ENCODE measurements at places on chromosomes 6 and 20. TPM values are rescaled to one million over a fixed set of nuclear protein-coding genes. Genes with fewer than 3 reads are reported as not detected.

ADAT2 gene
- total RNA-seq, result 4.6 TPM

COL12A1 gene
- 200 TPM for total RNA-seq

DNA sequence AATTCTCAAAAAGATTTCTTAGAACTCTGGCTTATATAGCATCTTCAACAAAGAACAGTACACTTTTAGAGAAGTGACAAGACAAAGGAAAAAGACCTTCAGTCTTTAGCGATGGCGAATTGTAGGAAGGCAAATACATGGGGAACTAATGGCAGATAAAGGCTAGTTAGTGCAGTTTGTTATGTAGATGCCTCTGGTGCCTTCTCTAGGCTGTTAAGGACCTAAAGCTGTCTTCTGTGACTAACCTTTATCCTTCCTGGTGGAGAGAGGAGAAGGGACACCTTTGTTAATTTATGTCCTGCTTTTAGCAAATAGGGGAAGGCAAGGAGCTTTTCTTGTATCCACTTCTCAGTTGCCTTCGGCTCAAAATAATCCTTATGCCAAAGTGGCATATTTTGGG is 7.2 kb downstream of the ANKRD6 start:
- no peak overlapping the region for H3K27ac ChIP-seq
- H3K36me3 ChIP-seq, result no peaks in the 10 kb centered on the region
- no peak for DNase-seq
- peaks cover 3% of the 10 kb centered on the region for H3K4me1 ChIP-seq
- H3K4me3 ChIP-seq, result no peak overlapping the region

GRCh38 chr6:20861481-20861880 is 327.2 kb downstream of the CDKAL1 start:
- H3K27me3 ChIP-seq, result no peaks in the 10 kb centered on the region
- DNase-seq, result no peak
- no peak overlapping the region for H3K27ac ChIP-seq

PTCHD4 gene
- total RNA-seq, result 1.3 TPM

- no peaks in the 10 kb centered on the region for H3K27me3 ChIP-seq
- no peak overlapping the region for H3K27ac ChIP-seq
- H3K4me1 ChIP-seq, result peaks cover 4% of the 10 kb centered on the region
- H3K36me3 ChIP-seq, result no peaks in the 10 kb centered on the region
Observed at GRCh38 chr20:45968081-45968671, 3.8 kb downstream of the ZNF335 start.

DNA sequence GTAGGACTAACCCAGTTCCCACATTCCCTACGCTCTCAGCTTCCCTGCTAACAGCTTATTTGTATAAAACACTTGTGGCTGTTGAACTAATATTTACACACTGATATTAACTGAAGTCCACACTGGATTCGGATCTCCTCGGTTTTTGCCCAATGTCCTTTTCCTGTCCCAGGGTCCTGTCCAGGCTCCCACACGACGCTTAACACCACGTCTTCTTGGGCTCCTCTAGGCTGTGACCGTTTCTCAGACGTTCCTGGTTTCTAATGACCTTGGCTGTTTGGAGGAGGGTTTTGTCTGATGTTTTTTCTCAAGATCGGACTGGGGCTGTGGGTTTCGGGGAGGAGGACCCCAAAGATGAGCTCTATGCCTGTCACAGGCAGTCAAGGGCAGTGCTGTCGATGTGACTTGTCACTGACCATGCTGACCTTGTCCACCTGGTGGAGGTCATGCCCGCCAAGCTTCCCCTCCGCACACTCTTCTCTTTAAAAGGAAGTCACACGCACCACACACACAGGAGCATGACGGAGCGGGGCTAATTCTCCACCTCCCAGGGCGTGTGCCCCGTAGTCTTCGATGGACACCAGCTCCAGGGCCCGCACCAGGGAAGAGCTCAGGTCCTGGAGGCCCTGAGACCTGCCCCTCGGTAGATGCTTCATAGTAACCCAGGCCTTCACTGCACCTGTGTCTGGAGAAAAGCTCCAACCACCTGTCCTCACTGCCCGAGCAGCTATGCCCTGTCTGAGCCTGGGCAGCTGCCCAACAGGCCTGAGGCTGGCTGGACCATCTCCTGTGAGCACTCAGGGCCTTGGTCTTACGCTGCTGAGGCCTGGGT is 72.0 kb downstream of the TTLL2 start:
- no peaks in the 10 kb centered on the region for H3K36me3 ChIP-seq
- DNase-seq, result no peak
- no peaks in the 10 kb centered on the region for H3K27me3 ChIP-seq
- H3K4me3 ChIP-seq, result no peak overlapping the region

DNA sequence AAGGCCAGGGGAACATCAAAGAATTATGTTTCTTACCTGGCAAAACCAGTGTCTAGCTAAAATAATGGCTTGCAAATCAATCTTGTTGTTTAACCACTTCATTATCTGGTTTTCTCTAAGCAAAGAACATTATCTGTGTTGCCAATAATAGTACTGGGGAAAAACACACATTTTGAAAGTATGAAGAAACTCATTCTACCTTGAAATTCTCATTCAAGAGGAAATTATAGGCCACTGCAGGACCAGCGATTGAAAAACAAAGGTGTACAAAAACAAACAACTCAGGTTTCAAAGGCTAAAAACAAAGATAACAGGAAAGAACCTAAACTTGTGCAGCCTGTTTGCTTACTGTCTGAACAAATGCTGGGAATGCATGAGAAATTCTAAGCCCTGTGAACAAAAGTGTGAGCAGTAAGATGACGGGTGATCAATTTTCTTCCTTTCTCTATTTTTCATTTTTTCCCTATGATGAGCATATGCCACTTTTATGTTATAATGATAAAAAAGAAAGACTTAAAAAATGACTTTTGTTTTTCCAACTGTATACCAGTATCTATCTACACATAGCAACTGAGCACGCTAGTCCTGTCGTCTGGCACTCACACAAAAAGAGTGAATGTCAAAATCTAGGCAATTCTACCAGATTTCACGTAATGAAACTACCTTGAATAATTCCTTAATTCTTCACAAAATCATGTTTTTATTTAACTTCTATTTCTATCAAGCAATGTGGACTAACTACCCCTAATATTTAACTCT is 117.9 kb downstream of the SGK1 start:
- H3K27me3 ChIP-seq, result no peaks in the 10 kb centered on the region
- no peak for DNase-seq
- H3K27ac ChIP-seq, result no peak overlapping the region
- no peaks in the 10 kb centered on the region for H3K36me3 ChIP-seq

- no peak for DNase-seq
- no peak overlapping the region for H3K27ac ChIP-seq
- H3K4me3 ChIP-seq, result no peak overlapping the region
- H3K36me3 ChIP-seq, result no peaks in the 10 kb centered on the region
- H3K27me3 ChIP-seq, result no peaks in the 10 kb centered on the region
- no peaks in the 10 kb centered on the region for H3K4me1 ChIP-seq
Observed at GRCh38 chr20:63163171-63163570, 52.8 kb downstream of the YTHDF1 start.

GRCh38 chr6:24547243-24547642 is 52.5 kb downstream of the ALDH5A1 start:
- H3K4me1 ChIP-seq, result no peaks in the 10 kb centered on the region
- H3K27me3 ChIP-seq, result no peaks in the 10 kb centered on the region
- no peak for DNase-seq
- H3K36me3 ChIP-seq, result no peaks in the 10 kb centered on the region

HNF4A gene
- total RNA-seq, result 0.08 TPM

DNA sequence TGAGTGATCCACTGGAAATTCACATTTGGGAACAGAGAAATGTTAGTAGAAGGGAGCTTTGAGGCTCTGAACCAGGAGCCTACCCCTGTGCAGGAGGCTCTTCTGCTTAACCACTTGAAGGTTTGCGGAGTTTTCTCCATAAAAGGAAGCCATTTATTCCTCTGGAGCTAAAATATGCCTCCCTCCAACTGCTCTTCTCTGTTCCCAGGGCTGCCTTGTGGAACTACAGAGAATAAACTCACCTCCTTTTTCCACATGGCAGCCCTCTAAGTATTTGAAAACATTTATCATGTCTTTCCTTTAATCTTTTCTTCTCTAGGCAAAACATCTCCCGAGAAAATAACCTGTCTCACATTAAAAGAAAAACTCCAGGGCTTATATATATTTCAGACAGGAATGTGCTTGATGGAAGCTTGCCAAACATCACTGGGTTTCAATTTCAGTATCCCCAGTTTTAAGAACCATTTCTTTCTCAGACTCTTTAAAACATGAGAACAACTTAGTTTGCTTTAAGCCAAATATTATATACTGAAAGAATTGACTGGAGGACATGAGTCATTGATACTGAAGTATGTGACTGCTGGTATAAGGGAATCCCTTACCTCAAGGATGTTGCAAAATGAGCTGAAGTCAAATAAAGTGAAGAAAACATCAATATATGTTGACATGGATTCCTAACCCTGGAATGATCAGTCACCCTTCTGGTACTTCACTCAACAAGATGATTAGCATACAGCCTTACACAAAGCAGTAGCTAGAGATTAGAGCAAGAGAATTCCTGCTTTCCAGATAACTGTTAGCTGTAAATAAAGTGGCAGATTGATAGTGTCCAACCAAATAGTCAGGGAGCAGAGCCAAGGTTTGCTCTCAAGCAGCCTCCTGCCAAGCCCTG is 74.0 kb downstream of the ZBTB2 start:
- H3K4me1 ChIP-seq, result peaks cover 7% of the 10 kb centered on the region
- H3K27me3 ChIP-seq, result no peaks in the 10 kb centered on the region
- no peak overlapping the region for H3K4me3 ChIP-seq
- no peak for DNase-seq
- H3K27ac ChIP-seq, result peak overlapping the region; percentile 24

DNA sequence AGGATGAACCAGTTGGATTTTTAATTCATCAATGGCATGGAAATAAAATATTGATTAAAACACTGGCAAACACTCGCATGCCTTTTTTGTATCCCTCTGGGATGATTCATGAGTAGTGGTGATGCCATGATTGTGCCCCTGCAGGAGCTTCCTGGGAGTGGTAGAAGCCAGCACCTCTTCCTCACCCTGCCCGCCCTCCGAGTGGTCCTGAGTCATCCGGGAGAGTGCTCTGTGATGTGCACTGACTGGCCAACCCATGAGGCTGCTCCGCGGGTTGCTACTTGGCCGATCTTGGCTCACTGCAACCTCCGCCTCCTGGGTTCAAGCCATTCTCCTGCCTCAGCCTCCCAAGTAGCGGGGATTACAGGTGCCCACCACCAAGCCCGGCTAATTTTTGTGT is 27.4 kb downstream of the GJA10 start:
- no peaks in the 10 kb centered on the region for H3K4me1 ChIP-seq
- DNase-seq, result no peak
- no peak overlapping the region for H3K27ac ChIP-seq
- H3K36me3 ChIP-seq, result no peaks in the 10 kb centered on the region
- H3K4me3 ChIP-seq, result no peak overlapping the region

DNA sequence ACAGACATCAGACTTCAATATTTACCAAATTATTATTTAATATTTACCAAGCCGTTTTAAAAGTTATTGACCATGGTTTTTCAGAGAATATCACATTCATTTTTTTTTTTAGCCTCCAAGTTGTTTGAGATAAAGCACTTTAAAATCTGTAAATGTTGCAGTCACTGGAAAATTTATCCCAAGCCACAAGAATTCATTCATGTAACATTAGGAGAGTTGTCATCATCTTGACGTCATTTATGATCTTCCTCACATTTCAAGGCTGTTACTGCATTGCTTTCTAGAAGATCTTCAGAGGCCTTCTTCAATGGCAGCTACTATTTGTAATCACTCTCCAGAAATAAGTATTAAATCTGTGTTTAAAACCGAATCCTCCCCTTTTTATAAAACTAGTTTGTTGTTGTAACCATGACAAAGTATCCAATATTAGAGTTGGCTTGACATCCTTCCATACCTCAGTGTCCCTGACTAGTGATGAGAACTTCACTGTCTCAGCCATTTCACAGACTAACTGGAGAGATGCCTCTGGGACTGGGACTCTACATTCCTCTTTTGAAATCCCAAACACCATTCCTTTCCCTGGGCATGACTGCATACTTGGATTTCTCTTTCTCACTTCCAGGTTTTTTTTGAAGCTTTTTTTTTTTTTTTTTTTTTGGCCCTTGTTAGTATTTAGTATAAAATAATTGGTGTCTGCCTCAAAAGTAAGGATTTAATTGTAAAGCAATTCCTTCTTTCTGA is 100.1 kb downstream of the ZFAND3 start:
- DNase-seq, result no peak
- H3K4me3 ChIP-seq, result no peak overlapping the region
- no peak overlapping the region for H3K27ac ChIP-seq
- no peaks in the 10 kb centered on the region for H3K36me3 ChIP-seq

SCRT2 gene
- not detected for total RNA-seq

SERAC1 gene
- total RNA-seq, result 4.7 TPM

DNA sequence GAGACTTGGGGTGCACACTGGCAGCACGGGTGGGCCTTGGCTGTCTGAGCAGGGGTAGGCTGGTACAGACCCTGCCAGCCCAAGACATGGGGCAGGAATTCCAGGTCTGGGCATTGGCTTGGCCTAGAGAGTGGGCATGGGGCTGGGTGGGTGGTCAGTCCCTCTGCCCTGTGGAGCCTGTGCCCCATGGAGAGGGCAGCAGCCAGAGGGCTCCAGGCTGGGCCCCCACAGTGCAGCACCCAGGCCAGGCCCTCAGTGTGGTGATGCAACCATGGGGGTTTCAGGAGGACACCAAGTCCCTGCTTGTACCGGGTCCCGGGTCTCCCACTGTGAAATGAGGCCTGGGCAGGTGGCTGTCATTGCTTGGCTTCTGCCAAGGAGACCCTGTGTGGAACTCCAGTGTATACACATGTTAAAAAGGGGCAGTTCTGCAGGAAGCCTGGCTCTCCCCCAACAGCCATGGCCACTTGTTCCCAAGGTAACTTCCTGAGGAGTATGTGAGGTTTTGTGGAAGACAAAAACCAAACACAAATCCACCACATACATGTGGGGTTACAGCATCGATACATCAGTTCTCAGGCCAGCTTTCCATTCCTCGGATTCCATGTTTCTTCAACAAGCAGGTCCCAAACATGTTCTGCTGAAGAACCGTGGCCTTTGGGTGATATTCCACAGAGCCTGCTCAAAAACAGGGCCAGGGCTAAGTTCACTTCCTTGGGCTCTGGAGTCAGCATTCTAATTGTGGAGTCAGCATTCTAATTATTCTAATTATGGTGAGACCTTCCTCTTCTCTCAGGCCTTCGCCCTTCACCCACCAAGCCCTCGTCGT is 77.3 kb downstream of the DACT2 start:
- no peak for DNase-seq
- no peaks in the 10 kb centered on the region for H3K27me3 ChIP-seq
- H3K4me3 ChIP-seq, result no peak overlapping the region
- peaks cover 2% of the 10 kb centered on the region for H3K4me1 ChIP-seq
- H3K27ac ChIP-seq, result no peak overlapping the region
- H3K36me3 ChIP-seq, result no peaks in the 10 kb centered on the region

DNA sequence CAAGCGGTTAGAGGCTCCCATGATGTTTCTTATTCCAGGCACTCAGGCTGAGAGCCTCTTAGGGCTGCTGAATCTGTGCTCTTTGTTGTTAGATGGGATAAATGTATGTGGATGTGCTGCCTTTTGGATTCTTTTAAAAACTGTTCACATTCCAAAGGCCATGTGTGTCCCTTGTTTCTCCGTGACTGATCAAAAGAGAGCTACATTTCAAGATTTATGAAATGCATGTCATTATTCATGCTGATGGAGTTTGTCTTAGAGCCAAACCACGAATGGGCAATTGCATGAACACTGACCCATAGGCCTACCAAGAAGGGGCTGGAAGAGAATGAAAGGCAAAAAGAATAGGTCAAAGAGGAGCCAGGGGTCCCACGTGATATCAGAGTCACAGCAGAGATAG is 104.9 kb upstream of the TSHZ2 start:
- H3K4me1 ChIP-seq, result no peaks in the 10 kb centered on the region
- H3K27me3 ChIP-seq, result no peaks in the 10 kb centered on the region
- H3K27ac ChIP-seq, result no peak overlapping the region
- no peaks in the 10 kb centered on the region for H3K36me3 ChIP-seq

NFATC2 gene
- 3.7 TPM for total RNA-seq

- H3K27ac ChIP-seq, result no peak overlapping the region
- no peak for DNase-seq
- no peaks in the 10 kb centered on the region for H3K36me3 ChIP-seq
- no peak overlapping the region for H3K4me3 ChIP-seq
- H3K4me1 ChIP-seq, result peaks cover 6% of the 10 kb centered on the region
Observed at GRCh38 chr20:57467742-57468141, 57.2 kb downstream of the CTCFL start.

All from ovary (tissue), 10 donors.